ENCODE measurements at places on chromosomes 11 and 22.

GRCh38 chr11:25769287-25769686, 562.6 kb upstream of the ANO3 start:
- no peak for DNase-seq

DNA sequence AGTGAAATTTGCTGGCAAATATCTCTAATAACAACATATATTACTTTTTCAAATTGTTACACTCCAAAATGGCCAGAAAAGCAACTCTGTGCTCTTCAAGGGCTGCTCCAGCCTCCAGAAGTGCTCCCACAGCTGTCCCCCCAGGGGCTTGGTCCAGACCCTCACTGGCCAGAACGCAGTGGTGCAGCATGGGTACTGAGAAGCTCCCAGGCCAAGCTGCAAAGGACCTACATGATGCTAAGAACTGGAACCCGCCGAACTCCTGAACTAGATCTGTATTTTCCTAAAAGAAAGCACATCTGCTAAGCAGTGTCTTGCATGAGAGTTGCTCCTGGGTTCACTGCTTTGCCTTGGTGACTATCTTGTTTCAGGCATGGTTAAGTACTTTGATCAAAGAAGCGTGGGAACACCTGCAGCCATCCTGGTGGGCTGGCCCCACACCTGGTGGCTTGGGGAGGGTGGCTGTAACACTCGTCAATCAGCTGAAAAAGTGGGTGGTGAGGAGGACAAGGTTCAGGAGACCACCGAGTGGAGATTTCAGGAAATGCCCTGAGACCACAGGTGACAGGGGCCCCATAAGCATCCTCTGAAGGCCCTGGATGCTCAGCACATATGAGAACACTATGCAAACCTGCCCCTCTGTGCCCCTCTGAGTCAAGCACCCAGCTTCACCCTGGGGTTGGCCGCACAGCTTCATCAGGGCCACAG, 72.7 kb upstream of the PITPNB start:
- DNase-seq: no peak

DNA sequence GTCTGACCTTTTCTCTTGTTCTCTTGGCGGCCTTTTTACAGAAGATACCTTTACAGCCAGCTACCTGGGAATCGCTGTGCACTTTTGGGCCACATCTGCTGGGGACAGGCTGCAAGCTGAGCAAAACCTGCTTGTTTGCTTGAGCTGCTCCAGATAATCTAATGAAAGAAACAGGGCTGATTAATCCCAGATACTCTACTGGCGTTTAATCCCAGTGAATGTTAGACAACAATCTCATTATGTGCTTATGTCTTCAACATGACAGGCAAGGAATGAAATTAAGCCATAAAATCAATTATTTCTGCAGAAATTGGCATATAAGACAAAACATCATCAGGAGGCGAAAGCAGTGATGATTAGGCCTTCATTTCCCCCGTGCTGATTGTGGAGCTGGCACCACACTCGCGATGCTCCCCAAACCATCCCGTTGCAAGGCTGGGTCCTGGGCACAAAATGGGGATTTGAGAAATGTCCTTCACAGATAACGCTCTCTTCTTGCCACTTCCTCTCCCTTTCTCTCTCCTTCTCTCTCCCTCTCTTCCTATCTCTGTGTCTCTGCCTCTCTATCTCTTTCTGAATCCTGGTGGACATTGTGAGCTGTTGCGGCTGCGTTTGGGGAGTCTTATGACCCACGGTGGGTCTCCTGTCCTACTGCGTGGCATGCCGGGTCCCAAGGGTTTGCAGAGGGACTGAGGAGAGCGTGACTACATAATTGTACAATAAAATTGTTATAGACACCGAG, 1053.8 kb downstream of the TBC1D22A start:
- DNase-seq: no peak

GRCh38 chr11:93986716-93987115, 34.4 kb upstream of the HEPHL1 start:
- no peak for DNase-seq

DNA sequence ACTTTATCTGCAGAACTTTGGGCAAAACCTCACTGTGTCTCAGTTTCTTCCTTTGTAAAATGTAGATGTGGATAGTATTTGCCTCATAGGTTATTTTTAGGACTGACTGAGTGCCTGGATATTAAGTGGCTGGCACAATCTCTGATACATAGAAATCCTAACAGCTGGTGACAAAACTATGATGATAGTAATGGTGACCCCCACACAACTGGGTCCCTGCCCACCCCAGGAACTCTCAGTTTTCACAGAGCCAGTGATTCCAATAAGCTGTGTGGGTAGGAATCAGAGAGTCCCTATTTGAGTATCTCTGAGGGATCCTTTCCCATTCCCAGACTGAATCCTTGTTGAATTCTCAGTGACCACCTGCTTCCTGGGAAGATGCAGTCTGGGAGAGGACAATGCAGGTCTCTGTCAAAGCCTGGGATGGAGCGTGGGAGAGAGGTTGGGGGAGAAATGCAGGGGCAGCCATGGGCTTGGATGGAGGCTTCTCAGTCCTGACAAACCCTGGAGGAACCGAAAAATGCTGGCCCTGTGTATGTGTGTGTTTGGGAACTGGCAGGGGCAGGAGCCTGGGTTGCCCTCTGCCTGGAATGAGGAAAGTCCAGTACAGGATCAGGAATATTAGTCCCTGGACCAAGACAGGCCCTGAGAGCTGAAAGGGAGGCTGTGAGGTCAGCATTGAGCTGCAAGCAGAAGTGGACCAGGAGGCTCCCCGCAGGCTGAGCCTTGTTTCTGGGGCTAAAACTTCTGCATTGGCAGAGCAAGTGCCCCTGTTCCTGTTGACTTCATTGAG, 6.1 kb upstream of the P2RY6 start:
- no peak for DNase-seq

GRCh38 chr11:66242095-66242765, 26.2 kb upstream of the RAB1B start:
- peak; percentile 18 for DNase-seq

DNA sequence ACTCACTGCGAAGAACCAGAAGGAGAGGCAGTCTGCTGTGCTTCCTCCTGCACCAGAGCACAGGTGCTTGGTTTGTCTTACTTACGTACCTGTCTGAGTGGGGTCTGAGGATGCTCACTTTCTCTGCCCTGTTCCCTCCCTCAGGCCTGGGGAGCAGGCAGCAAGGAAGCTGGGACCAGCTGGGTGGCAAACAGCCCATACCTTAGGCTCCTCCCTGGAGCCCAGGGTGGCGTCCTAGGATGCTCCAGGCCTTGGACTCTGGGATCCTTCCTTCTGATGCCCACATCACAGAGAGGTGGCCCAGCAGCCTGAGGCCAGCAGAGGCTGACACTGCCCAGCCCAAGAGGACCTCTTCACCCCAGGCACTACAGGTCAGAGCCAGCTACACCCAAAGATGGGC, 593.2 kb downstream of the BRD1 start:
- DNase-seq: no peak

- no peak for DNase-seq
These were observed 2350.4 kb upstream of the RAG2 start for GRCh38 chr11:38948392-38948791.

GRCh38 chr11:111918390-111919256, at the start of gene C11orf52:
C11orf52 (plus strand) TSS chr11:111918913; CDS start chr11:111918973, 60 bp downstream.
- DNase-seq: no peak

DNA sequence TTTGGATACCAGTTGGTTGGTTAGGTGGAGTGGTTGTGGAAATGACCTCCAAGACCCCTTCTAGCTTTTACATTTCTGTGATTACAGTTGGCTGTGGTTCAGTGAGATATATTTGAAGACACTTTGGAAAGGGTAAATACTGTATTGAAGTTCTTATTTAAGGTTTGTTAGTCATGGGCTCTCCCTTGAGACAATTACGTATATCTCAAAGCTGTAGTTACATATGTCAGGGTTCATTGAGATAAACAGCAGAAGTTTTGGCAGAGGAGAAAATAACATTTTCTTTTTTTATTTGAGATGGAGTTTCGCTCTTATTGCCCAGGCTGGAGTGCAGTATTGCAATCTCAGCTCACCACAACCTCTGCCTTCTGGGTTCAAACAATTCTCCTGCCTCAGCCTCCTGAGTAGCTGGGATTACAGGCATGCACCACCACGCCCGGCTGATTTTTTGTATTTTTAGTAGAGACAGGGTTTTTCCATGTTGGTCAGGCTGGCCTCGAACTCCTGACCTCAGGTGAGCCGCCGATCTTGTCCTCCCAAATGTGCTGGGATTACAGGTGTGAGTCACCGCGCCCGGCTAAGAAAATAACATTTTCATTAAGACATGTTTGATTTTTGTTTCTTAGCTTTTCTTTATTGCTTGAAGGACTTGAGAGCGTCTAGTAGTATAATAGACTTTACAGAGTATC, 1.9 kb downstream of the RNF121 start:
- DNase-seq: no peak

DNA sequence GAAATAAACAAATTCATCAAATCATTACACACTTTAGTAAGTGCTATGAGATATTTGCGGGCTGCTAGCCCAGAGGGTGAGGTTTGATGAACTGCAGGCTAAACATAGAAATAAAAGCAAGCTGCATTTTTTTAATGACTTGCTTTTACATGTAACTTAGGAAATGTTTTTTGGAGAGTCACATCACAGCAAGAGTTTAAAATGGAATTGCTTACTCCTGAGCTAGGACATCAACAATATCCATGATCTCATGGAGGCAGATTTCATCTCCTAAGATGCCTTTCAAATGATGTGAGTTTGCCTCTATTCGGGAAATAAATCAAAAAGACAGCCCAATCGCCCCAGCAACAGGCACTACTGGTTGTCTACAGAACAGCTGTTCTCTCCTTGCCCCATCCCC, 73.4 kb upstream of the CD44 start:
- DNase-seq: no peak

- DNase-seq: no peak
These were observed 1.7 kb downstream of the PGR start for GRCh38 chr11:101127699-101128570.

GRCh38 chr22:35353318-35353717, 27.6 kb upstream of the HMOX1 start:
- no peak for DNase-seq

- DNase-seq: no peak
These were observed 57.4 kb downstream of the AHNAK start for GRCh38 chr11:62489204-62489603.

- no peak for DNase-seq
These were observed 80.9 kb downstream of the ZNF280B start for GRCh38 chr22:22427542-22428065.

GRCh38 chr11:120655589-120655988, 144.0 kb downstream of the GRIK4 start:
- DNase-seq: no peak

GRCh38 chr11:115606498-115607220, 102.4 kb upstream of the CADM1 start:
- no peak for DNase-seq

GRCh38 chr11:1510928-1511327, 24.3 kb upstream of the MOB2 start:
- DNase-seq: no peak

GRCh38 chr11:60305906-60306619, 21.0 kb upstream of the MS4A6E start:
- no peak for DNase-seq

- DNase-seq: no peak
These were observed 24.6 kb upstream of the ZDHHC13 start for GRCh38 chr11:19092342-19092741.

DNA sequence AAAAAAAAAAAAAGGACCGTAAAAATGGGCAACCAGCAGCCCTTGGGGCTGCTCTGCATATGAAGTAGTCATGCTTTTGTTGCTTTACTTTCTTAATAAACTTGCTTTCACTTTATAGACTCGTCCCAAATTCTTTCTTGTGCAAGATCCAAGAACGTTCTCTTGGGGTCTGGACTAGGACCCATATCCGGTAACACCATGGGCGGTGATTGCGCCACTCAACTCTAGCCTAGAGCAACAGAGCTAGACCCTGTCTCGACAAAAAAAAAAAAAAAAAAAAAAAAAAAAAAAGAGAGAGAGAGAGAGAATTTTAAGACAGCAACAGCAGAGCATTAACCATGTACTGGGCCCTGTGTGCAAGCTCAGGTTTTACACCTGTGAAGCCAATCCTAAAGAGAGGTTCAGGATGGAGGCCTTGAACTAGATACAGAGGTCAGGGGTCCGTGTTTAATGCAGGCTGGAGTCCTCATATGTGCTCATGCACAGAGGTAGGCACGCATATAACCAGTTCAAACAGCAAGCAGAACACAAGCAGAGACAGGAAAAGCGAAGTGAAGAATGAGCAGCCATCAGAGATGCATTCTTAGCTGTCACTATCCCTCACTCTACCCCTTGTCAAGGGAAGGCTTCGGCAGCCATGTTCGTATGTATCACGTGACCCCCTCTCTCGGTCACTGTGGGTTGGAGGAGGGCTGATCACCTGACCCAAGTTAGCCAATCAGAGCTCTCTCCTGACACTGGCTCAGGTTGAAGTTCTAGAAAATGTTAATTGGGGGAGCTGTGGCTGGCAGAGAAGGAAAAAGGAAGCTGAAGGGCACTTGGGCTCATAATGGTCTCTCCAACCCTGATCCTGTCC, 16.7 kb upstream of the SYT12 start:
- no peak for DNase-seq
